ENCODE measurements at places on chromosomes 6 and 20.

DNA sequence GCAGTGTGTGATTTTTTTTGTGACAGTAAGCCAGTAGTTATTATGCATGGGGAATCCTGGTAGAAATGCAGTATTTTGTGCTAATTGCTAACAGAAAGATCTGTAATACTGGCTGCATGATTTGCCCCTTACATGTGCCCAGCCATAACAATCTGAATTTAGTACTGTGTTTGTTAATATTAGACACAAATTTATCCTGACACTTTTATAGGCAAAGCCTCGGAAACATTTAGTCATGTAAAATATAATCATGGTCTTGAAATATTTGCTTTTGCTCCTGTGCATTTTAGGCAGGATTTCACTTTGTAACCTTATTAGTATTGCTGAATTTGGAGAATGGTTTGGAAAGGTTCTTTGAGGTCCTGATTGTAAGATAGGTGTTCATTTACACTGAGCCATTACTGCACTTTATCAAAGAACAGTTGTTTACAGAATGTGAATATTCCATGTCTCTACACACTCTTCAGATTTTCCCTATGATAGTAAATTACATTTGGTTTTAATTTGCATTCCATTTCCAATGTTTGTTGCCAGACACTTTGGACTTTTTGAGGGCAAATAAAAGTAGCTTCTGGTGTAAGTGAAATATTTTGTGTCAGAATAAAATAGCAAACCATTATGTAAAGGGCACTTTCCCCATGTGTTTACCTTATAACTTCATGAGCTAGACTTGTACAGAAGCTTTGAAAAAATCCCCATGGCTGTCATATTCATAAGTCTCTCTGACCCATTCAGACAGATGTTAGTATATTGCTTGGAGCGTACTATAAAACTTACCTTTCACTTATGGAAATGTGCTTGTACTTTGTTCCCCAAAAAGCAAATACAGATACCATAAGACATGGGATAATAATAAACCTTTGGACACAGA lies 349.9 kb downstream of the ARHGAP18 start:
- DNase-seq = no peak

- DNase-seq = no peak
These were observed 44.7 kb downstream of the VAPB start for GRCh38 chr20:58433759-58434158.

GRCh38 chr6:80179695-80180094 lies 73.2 kb downstream of the BCKDHB start:
- DNase-seq = no peak

DNA sequence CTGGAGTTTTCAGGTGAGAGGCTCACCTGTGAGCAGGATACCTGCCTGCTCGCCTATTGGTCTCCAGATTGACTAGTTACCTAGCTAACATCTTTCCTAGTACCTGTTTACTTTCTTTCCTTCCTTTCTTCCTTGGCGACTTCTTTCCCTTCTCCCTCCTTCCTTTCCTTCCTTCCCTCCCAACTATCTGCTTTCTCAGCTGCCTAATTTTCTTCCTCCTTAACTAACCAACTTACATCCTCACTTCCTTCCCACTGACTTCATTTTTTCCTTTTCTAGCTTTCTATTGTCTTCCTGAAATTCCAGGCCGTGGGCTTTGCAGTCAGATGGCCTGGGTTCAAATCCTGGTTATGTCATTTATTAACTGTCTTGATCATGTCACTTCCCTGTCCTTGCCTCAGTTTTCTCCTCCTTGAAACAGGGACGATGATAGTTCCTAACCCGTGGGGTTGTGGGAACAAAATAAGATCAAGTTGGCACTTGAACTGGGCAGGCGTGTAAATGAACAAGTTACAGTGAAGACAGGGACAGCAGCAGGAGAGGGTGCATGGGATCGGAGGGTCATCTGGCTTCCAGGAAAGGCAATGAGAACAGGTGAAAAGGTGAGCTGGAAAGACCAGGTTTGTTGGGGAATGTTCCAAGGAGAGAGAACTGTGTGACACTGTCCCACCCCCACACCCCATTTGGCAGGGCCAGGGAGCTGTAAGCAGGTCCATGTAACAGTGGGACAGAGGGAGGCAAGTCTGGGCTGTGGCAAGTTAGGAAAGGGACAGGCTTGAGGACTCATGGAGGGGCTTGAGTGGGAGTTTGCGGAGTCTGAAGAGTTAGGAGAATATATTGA lies 540 bp downstream of the SGK2 start:
- no peak for DNase-seq

- no peak for DNase-seq
These were observed 38.5 kb downstream of the DST start for GRCh38 chr6:56604186-56604585.

GRCh38 chr6:109693111-109693510 lies 2.0 kb downstream of the FIG4 start:
- DNase-seq = no peak

DNA sequence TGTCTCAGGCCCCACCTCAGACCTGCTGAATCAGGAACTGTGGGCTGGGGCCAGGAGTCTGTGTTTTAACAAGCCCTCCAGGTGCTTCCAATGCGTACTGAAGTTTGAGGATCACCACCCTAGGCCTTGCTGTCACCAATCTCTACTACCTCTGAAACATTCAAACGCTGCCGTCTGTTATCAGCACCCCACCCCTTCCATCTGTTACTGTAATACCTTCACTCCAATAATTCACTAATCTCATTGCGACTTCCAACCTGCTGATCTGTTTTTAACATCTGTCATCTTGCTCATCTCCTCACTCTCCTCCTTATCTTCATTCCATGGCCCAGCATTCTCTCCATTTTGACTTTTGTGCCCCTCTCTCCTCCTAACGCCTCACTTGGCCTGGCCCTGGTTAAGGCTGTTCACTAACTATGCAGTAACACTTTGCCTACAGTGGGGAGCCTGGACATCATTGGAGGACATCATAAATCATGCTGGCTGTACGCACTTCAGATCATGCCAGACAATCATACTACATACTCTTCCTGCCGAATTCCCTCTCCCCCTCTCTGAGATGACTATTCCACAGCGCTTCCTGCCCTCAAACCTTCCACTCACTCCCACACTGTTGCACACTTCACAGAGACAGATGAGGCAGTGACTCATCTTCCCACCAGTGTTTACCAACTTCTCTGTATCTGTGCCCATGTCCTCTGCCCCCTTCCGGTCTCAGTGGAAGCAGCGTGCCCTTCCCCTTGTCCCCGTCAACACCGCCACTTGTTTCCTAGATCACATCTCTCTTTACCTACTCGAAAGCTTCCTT lies 3.0 kb upstream of the GUCA1B start:
- no peak for DNase-seq

Data from CD4-positive, alpha-beta T cell treated with Interferon alpha-2 for 1 hour (primary cell).